ENCODE measurements at places on chromosomes 16 and 17.
A peak's percentile ranks its signal among the peaks of the same experiment; 100 is the strongest.

GRCh38 chr17:57674894-57675293, 70.2 kb downstream of the CCDC182 start:
- no peak for DNase-seq

DNA sequence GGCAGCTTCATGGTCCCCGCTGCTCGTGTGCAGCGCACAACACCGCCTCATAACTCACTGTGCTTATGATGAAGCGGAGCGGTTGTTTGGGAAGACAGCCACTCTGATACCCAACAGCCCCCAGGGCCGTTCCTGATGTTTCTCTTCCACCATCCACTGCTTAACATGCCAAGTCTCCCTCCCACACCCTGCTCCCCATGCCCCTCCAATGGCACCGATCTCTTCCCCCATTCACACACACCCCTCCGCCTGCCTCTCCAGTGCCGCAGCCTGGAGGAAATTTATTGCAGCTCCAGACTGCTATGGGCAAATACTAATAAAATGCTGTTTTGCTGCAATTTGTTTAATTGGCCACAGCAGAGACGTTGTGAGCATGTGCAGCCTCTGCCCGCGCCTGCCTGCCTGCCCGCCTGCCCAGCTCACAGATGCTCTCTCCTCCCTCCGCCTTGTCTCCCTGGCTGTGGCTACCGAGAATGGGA, 80.3 kb upstream of the LHX1 start:
- no peak for DNase-seq

GRCh38 chr16:64962786-64963185, 159.1 kb downstream of the CDH11 start:
- no peak for DNase-seq

DNA sequence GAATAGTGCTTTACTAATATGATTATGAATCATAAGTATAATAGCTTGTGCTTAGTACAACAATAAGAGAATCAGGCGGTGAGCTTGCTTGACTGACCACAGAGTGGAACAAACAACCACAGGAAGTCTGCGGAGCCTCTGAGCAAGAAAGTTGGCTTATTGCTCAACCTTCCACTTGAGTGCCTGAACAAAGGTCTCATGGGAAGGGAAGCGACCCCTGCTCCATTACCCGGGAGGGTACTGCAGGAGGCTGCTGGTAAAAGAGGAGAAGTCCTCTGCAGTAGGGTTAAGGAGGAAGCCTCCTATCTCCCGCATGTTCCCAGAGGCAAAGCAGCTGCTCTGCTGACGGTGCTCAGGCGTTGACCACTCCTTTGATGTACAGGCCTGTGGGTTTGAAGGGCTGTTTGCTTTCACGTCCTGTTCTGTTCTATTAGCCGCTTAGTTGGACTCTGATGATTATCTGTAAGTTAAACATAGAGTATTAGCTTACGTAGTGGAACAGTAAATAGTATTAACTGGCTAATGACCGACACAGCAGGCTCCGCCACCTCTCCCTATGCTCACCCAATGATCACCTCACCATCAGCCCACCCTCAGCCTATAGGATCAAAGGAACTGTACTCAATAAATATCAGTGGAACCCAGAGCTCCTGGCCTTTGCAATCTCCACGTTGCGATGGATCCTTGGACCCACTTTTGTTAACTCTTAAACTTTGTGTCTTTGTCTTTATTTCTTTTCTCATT, 17.5 kb downstream of the ALOX15B start:
- DNase-seq: peak; percentile 54
